ENCODE measurements at places on chromosomes 7 and 10. TPM values are rescaled to one million over a fixed set of nuclear protein-coding genes. Genes with fewer than 3 reads are reported as not detected.

ABCB4 gene
- total RNA-seq: 0.07 TPM

EIF3B gene
- total RNA-seq: 120 TPM

IDI2 gene
- total RNA-seq: not detected

LRIT1 gene
- not detected for total RNA-seq

LIPM gene
- not detected for total RNA-seq

TAS2R60 gene
- not detected for total RNA-seq

CRCP gene
- total RNA-seq: 48.8 TPM
